Stimulated activated CD4-positive, alpha-beta T cell treated with anti-CD3 and anti-CD28 coated beads, TNF-alpha, amount 100 ng/mL, for 4 hours (primary cell): ENCODE measurements at places on chromosomes 6 and 20.

DNA sequence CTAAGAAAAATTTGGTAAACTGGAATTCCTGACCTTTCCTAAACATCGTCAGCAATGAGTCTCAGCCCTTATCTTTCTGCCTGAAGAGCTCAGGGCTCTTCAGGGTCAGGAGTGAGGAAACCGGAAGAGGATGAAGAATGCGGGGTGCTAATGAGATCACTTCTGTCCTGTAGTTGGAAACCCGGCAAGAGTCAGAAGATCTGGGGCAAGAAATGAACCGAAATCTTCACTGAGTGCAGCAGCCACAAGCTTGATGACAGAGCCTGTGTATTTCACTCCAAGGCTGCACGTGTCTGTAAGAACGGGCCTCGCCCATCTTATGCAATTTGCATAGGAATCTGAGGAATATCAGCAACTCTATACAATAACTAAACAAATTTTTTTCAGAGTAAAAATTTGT lies 60.4 kb upstream of the QKI start:
- no peak for DNase-seq

DNA sequence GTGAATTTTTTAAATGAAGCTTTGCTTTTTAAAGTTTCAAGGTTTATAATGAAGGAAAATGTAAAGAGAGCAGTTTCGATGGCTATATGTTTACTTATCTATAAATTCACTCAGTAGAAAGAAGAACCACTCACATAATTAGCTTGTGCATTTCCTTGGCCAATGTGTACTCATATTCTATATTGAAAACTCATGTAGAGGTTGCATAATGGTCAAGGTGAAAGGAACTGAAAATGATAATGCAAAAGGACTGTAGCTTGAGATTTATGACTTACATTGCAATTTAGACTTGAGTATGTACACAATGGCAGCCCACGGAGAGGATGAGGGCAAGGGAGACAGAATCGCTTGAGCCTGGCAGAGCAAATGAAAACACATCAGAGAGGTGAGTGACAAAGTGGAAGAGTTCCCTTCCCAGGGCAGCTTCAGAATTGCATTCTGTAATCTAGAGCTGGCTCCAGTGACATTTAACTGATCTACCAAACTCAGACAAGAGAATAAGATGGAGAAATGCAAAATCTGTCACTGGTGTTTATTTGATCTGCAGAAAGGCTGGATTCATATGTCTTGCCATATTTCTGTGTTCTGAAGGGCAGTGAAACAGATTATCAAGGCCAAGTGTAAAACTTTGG lies 191.8 kb downstream of the TMEM200A start:
- no peak for DNase-seq

DNA sequence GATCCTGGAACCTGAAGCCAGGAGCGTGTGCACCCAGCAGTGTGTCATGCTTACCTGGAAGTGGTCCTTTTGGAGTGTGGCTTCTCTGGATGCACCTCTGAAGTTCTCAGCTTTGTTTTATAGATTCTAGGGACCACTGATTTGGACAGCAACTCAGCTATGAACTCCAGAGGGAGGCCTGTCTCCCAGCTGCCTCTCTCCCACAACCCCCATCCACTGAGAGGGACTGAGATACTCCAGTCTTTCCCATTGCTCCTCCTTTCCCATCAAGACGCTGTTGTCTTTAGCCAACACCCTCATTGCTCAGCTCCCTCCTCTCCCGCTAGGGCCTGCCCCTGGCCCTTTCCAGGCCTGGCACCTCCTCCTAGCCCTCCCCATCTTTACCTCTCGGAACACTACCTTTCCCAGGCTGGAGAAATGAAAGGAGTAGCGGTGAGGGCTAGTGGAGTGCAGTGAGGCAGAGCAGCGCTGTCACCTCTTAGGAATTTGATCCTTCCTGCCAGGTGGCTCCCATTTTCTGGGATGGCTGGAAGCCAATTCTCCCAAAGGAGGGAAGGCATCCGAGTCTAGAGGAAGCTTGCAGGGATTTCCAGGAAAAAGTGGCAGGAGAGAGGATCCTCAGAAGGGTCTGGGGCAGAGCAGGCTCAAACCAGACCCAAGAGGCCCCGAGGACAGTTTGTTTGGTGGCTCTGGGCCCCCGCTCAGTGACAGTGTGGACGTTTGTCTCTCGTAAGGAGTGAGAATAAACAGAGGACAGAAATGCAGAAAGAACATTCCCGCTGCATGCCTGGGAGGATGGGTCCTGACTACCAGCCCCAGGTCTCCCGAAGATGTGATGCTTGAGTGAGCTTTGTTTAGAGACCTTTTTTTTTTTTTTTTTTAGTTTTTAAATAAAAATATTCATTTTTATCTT lies at the start of gene LRRN4:
TSS of gene LRRN4 (minus strand) at position 285 of the 913 bp plus-strand sequence. CDS start 1,261 bp downstream, outside the sequence.
- no peak for DNase-seq

GRCh38 chr6:159761129-159761872 lies 544 bp upstream of the ACAT2 start:
- no peak for DNase-seq
